ENCODE measurements at places on chromosomes 11 and 22. TPM values are rescaled to one million over a fixed set of nuclear protein-coding genes. Genes with fewer than 3 reads are reported as not detected.

GGTLC3 gene
- total RNA-seq, result not detected

RIBC2 gene
- total RNA-seq, result not detected

GGA1 gene
- 48.8 TPM for total RNA-seq

CAT gene
- total RNA-seq, result 107 TPM
